Stimulated activated memory B cell treated with anti-CD40 and anti-IgM and Interleukin-4, amounts not matched to agents 10 μg/mL and 1 μg/mL and 100 μg/mL, for 72 hours (primary cell): ENCODE measurements at places on chromosomes 3 and 15.

DNA sequence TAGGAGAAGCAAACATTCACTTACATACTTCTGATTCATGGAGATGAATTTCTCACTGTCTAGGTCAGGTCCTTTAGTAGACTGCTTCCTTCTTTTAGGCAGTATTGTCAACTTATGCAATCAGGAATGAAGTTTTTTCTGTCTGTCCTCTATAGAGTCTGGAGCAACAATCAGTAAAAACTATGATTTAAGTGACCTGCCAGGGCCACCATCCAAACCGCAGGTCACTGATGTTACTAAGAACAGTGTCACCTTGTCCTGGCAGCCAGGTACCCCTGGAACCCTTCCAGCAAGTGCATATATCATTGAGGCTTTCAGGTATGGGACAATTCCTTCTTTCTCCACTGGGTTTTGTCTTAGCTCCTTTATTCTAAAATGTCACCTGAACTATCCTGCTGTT is 523.1 kb downstream of the ROBO2 start:
- ATAC-seq = no peak

GRCh38 chr3:85481411-85482212 is 522.8 kb downstream of the CADM2 start:
- ATAC-seq = no peak

- no peak for ATAC-seq
These were observed 7.5 kb downstream of the PLA2G4F start for GRCh38 chr15:42148808-42149492.

DNA sequence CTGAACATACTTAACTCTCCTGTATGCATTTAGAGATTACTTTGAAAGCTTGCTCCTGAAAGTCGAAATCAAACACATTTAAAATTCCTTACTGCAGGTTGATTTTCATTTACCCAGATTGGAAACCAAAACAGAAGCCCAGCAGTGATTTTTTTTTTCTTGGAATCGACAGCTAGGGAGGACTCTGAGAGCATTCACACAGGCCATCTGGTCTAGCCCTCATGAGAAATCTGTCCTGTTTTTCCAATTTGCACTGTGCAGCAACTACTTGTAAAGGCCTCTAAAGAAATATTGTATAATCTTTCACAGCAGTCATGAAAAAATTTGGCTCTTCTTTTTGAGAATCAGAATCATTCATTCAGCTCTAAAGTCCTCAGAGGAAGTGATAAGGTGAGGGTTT is 179.2 kb downstream of the KCNAB1 start:
- no peak for ATAC-seq

GRCh38 chr15:74723754-74724334 is 1.5 kb downstream of the CYP1A1 start:
- ATAC-seq = no peak

GRCh38 chr3:60304112-60304511 is 947.1 kb downstream of the FHIT start:
- no peak for ATAC-seq

GRCh38 chr3:42515391-42515916 is 13.0 kb downstream of the VIPR1 start:
- no peak for ATAC-seq

DNA sequence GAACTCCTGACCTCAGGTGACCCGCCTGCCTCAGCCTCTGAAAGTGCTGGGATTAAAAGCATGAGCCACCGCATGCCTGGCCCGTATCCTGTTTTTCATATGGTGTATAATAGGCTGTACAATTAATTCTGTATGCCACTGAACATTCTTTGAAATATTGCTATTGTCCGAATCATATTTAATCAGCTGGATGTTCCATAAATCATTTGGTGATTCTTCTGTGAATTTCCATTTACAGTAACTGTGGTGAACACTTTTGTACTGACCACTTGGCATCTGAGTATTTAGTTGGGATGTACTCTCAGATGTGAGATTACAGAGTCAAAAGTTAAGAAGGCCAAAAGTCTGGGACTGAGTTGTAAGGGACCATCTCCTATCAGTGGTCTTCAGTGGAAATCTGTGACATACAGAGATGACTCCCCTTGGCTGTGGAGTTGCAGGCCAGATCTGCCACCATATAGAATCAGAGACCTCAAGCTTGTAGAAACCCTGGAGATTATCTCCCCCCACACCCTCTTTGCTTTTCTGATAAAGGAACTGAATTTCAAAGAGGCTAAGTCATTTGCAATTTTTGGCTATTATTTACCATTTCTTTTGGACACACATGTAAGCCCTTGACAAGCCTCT is 25.7 kb upstream of the DYNC1LI1 start:
- ATAC-seq = no peak

DNA sequence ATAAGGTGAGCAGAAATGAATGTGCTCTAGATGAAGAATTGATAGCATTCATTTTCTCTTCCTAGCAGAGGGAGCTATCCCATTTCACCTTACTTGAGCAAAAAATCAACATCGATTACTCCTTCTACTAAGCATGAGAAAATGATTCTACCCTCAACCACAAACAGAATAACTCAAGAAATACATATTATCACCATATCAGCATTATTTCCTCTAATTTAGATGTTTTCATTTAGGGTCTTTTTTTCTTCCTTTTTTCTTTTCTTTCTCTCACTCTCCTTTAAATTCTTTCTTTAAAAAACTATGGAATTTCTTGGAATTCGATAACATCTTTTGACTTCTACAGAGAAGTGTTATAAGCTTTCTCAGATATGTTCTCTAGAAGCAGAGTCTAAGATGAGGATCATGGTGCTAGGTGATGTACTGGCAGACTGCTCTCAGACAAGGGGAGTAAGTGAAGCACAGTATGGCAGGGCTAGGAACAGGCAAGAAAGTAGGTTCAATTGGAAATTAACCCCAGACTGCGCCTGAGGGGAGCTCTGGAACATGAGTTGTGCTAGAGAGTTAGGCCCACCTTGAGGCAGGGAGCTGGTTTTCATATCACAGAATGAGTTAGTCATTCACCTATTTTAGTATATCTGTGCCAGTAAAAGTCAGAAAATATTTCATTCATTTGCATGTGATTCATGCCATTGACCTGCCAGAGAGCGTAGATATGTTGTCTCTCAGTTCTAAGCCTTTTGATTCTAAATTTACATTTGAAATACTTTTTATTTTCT is 279.2 kb upstream of the KCNH8 start:
- no peak for ATAC-seq

DNA sequence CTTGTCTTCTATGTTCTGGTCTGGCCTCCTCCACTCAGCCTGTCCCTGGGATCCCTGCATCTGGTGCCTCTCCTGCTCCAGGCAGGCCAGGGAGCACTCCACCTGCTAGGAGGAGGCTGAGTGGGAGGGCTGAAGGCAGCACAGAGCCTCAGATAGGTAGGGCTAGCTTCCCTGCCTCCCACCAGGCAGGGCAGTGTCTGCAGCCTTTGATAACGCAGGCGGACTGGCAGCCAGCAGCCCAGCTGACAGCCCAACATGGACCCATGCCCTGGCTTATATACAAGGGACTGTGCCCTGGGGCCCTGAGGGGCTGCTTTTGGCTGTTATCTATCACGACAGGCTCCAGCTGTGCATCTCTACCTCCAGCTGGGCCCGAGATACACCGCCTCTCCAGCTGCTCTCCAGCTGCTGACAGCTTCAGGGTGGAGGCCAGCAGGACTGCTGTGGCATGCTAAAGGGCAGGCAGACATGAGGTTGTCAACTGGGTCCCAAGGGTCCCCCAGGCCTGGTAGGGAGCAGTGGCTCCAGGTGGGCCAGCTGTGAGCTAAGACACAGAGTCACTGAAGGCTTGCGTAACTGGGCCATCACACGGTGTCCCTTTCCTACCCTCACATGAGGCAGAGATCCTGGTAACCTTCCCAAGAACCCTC is 5.2 kb upstream of the CLK3 start:
- no peak for ATAC-seq

DNA sequence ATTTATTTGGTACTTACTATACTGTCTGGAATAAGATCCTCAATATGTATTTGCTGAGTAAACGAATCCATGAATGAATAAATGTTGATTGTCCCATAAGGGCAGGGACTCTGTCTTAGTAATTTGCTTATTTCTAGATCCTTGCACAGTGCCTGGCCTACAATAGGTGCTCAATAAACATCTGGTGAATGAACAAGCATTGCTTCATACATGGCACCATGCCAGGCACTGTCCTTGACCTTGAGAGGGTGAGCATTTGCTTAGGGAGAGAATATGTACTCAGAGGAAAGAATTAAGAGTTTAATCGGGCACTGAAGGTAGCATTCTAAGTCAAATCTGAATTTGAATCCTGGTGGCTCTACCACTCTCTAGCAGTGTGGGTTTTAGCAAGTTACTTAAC is 282.1 kb downstream of the THSD4 start:
- ATAC-seq = no peak

DNA sequence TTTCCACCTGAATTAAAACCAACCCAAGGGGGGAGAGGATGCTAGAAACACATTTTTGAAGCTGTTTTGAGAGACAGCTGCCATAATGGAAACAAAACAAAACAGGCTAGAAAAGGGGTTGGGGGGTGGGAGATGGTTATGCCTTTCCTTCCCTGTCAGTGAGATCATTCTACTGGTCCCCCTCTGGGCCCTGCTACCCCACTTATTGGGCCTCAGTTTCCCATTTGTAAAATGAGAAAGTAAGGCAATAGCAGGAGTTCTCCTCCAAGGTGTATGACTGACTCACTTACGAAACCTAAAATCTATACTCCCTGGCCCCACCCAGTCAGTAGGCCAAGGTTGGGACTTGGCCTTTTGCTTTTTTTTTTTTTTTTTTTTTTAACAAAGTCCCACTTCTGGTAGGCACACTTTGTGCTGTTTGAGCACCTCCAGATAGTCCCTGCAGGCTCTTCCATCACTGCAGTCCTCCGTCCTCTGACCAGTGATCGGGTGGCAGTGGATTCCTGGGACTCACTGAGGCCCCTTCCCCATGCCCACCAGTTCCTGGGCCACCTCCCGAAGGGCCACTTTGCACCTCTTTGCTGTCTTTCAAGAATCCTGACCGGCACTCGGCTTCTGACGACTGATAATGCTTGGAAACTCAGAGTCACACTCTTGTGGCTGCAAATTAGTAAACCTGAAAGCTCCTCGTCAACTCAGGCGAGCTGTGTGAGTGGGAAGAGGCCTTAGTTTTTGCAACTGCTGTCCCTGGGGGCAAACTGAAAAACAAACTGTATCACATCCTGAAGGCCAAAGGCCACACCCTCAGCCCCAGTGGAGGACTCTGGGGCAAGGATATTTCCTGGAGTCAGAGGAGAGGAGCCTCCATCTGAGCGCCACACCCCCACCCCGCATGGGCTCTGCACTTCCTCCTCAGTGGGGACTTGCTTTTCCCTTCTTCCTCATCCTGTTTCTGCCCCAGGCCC is 6.7 kb upstream of the PSTPIP1 start:
- peak; percentile 91 for ATAC-seq

- no peak for ATAC-seq
These were observed 378.2 kb upstream of the AZI2 start for GRCh38 chr3:28726840-28727239.

DNA sequence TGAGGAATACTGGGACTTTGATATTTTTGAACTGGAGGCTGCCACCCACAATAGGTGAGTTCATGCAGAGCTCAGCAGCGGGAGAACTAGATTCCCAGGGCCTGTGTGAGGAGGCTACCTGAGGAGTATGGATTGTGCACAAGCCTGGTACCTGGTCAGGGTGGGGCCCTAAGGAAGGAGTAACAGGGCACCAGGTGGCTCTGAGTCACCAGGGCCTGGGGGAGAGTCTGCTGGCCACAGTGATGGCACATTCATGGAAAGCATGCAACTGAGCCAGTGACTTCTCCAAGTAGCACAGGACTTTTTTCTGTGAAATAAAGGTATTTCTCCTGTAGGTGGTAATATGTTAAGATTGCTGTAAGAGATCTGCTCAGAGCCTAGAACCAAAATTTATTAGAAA is 134.4 kb downstream of the PDE8A start:
- no peak for ATAC-seq

DNA sequence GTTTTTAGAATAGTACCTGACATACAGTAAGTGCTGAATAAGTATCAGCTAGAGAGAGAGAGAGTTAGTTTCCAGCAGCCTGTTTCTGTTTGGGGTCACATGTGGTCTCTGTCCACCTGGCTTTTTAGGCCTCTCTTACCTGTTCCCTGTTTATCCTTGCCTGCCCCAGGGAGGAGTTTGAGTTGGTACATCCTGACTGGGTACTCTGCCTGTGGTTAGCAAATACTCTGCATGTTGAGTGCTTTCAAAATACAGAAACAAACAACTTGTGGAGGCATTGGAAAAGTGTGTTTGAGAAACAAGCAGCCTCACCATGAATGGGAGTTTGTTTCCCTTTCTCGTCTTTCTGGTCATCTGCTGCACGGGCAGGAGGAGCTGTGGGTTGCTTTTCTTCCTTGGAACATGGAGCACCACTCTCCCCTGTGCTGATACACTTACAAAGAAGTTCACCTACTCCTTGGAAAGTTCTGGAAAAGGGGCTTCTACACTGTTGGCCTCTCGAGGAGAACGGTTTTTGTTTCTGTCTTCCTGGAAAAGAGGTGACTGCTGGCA is 166.1 kb downstream of the PGPEP1L start:
- no peak for ATAC-seq

DNA sequence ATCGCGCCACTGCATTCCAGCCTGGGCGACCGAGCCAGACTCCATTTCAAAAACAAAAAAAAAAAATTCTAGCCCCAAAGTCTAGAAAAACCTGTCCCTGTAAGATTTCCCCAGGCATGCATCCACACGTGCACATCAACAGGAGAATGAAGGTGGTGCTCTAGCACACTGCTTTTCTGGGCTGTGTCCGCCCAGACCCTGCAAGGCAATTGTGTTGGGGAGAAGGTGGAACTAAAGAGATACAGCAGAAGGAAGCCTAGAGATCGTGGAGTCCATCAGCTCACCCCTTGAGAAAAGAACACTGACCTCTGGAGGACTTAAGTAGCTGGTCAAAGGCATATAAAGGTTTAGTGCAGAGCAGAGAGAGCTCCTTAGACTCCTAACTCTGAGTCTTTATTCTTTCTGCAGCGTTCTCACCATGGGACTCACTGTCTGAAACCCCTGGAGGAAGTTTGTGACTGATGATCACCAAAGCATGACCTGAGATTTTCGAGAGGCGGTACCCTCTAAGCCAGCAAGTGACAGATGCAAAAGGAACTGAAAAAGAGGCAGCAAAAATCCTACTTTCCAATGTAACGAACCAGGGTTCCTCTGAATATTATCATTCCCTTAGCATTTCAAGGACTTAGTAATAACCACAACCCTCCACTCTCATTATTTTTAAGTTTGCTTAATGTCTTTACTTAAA is 179.8 kb downstream of the MEX3B start:
- ATAC-seq = peak; percentile 96

GRCh38 chr3:25293736-25294135 is 134.3 kb upstream of the RARB start:
- ATAC-seq = no peak

- ATAC-seq = no peak
These were observed 113.7 kb downstream of the LIPC start for GRCh38 chr15:58545307-58546065.

DNA sequence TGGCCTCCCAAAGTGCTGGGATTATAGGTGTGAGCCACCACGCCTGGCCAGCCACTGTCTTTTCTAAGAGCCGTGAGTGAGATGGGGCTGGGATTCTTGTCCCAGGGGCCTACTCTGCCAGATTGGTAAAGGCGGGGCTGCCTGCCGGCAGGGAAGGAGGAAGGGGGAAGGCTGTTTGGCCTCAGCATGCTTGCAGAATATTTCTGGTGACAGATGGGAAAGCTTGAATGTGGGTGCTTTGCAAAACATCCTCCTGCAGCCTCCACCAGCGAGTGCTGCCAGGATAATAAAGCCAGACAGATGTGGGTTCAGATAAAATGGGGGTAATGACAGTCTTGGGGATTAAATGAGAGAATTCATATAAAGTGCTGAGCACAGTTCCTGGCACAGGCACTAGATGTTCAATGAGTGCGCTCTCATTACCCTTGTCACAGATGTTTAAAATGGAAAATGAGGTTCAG is 19.8 kb upstream of the ACOX2 start:
- no peak for ATAC-seq

GRCh38 chr15:75836959-75837334 is 6.3 kb upstream of the UBE2Q2 start:
- peak; percentile 74 for ATAC-seq
